ENCODE measurements at places on chromosomes 3 and 15.

DNA sequence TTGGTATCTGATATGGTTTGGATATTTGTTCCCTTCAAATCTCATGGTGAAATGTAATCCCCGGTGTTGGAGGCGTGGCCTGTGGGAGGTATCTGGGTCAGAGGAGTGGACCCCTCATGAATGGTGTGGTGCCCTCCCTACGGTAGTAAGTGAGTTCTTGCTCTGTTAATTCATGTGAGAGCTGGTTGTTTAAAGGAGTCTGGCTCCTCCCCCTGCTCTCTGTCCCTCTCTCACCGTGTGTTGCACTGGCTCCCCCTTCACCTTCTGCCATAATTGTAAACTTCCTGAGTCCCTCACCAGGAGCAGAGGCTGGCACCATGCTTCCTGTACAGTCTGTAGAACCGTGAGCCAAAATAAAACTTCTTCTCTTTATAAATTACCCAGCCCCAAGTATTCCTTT is 246.9 kb upstream of the AGTR1 start:
- DNase-seq, result no peak

DNA sequence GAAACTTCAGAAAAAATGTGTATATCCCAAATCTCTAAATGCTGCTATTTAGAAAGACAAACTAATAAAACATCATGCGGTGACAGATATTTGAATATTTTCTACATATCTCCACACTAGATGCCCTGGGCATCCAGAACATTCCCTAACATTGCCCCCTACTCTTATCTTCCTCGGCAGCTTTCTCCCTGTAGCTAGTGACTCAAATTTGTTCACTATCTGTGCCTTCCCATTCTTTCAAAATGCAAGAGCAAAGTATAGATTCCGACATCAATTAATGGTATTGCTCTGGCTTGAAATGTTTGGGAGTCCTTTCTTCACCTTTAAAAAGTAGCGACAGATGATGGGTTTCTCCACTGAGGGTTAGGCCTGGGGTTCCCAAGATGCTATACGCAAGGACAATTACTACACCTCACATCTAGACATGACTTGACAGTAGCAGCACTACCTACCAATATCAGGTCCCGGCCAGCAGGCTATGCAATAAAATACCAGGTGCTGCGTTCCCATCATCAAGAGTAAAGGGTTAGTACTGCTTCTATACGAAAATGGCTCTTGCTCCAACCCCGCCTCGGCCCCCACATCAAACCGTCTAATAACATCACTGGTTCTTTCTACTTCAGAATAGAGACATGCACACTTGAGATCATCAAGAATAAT is 631 bp downstream of the UBR1 start:
- no peak for DNase-seq

- DNase-seq, result no peak
Measured at GRCh38 chr3:158369279-158369678, 201.7 kb upstream of the MLF1 start.

GRCh38 chr3:191217301-191217700 is 18.3 kb downstream of the OSTN start:
- no peak for DNase-seq

GRCh38 chr3:65664931-65665330 is 373.8 kb downstream of the MAGI1 start:
- DNase-seq, result no peak

GRCh38 chr3:160486459-160486869 is 36.9 kb upstream of the TRIM59 start:
- no peak for DNase-seq
